Motor neuron (in vitro differentiated cells): ENCODE measurements at places on chromosomes 4 and X. TPM values are rescaled to one million over a fixed set of nuclear protein-coding genes. Genes with fewer than 3 reads are reported as not detected.
A peak's percentile ranks its signal among the peaks of the same experiment; 100 is the strongest.

- ATAC-seq: no peak
Measured at GRCh38 chr4:7638489-7638888, 203.8 kb upstream of the PSAPL1 start.

GRCh38 chrX:39965051-39965573, 132.6 kb downstream of the BCOR start:
- ATAC-seq: no peak

GRCh38 chrX:68487924-68488323, 10.9 kb upstream of the YIPF6 start:
- ATAC-seq: no peak

Gene CTAG2
- total RNA-seq: not detected in 2 replicates

DNA sequence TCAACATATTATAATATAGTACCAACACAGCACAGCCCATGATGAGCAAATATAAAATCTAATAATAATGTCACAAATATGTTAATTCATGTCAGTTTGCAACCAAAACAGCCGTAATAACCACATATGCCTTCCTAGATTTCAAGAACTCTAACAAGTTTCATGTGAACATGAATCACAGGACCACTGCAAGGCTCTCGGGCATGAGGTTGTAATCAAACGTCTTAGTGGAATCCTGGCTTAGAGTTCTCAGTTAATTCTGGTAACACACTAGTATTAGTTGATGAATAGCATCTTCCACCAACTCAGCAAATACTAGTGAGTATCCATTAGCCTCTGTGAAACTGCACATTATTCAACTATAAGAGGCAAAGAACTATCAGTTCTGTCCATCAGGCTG, 379.3 kb upstream of the TENM3 start:
- ATAC-seq: no peak

Gene TENM3
- 46.0 and 48.8 TPM in 2 replicates for total RNA-seq

- no peak for ATAC-seq
Measured at GRCh38 chrX:39950018-39950688, 147.6 kb downstream of the BCOR start.

Gene SYTL5
- total RNA-seq: 0.23 and 0.29 TPM in 2 replicates

- ATAC-seq: no peak
Measured at GRCh38 chrX:74449322-74449936, 28.1 kb downstream of the SLC16A2 start.

DNA sequence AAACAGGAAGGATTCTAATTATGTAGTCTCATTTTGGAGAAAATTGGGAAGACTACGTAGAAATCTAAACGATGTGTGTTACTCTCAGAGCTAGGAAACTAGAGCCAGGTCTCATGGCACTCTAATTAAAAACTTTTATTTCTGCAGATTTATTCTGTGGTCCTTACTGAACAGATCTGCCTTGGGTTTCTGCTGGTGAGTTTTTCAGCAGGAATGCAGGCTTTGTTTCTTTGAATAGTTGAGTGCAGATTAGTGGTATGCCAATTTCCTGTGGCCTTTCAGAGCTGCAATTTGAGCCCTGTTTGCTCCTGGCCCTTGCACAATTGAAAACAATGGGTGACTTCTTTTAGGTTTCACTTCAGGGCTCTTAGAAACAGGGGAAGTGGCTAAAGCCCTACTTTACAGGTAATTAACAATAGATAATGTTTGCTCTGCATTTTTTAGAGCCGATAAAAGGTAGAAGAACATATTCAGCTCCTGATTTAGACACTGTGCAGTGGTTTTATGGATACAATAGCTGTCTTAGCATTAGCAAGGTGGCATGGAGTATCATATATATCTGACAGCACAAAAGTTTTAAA, 21.8 kb downstream of the SPRY1 start:
- peak; percentile 29 for ATAC-seq

DNA sequence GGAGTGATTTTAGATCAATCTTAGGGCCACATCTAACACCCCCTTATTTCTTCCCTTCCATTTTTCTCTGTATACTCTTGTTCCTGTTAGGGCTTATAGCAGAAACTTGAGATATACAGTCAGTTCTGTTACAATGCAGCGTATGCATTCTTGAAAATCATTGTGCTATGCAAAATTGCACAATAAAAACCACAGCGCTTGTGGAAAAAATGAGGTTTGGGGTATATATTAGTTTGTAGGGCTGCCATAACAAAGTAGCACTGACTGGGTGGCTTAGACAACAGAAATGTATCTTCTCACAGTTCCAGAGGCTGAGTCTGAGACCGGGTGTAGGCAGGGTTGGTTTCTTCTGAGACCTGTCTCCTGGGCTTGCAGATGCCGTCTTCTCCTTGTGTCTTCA, 59.0 kb downstream of the WWC2 start:
- ATAC-seq: no peak

Gene ATP8A1
- 32.0 and 34.8 TPM in 2 replicates for total RNA-seq

Gene MAGIX
- total RNA-seq: 0.92 and 1.8 TPM in 2 replicates

Gene TEX13D
- total RNA-seq: 1.2 and 2.6 TPM in 2 replicates

DNA sequence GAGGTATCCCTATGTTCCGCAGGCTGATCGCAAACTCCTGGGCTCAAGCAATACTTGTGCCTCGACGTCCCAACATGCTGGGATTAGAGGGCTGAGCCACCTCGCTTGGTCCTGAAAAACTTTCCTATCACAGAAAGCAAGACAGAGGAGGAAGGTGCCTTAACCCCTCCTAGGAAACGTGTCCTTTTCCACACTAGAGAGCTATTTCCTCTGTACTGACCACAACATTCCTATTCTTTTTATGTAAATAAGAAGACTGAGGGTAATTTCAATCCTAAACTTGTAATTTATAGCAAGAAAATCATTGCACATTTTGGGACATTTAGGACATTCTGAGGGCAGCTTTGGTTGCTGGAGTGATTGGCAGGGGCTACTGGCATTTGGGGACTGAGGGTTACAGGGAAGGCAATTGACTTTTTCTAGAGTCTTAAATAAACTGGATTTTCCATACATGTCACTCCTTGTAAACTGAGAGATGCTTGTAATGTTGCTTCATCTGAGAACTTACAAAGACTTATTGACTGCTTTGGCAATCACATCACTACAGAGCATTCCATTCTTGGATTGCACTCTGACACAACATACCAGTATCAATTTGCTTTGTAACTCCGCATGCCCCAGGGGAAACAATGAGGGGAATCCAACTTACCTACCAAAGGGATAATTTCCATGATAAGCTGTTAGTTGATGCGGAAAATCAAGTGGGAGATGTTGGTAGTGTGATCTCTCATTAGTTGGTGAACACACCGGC, 15.6 kb downstream of the XAGE3 start:
- ATAC-seq: no peak

DNA sequence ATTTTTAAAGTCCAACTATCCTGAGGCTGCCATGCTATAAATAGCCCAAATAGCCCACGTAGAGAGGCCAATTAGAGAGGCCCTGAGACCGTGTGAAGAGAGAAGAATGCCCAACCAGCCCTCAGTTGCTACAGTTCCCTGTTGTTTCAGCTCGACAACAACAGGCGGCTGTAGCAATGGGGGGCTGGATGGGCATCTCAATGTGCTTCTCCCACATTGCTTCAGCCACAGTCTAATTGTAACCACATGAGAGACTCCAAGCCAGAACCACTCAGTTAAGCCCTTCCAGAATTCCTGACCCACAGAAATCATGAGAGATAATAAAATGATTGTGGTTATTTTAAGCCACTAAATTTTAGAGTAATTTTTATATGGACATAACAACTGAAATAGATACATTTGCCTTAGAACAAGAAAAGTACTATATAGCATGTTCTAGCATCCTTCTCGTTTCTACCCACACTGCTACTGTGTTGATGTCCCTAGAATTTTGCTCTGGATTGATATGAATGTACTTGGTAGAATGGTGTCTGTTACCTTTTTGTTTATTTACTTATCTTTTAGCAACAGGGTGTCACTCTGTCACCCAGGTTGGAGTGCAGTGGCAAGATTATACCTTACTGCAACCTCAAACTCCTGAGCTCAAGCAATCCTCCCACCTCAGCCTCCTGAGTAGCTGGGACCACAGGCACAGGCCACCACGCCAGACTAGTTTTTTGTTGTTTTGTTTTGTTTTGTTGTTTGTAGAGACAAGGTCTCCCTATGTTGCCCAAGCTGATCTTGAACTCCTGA, 436.4 kb downstream of the BCOR start:
- ATAC-seq: no peak

GRCh38 chr4:77564231-77564630, 41.4 kb upstream of the CXCL13 start:
- no peak for ATAC-seq

Gene KIAA1210
- 0.05 TPM in 1 of 2 replicates, not detected in the other for total RNA-seq

GRCh38 chr4:184362396-184362795, 112.0 kb downstream of the IRF2 start:
- ATAC-seq: no peak

DNA sequence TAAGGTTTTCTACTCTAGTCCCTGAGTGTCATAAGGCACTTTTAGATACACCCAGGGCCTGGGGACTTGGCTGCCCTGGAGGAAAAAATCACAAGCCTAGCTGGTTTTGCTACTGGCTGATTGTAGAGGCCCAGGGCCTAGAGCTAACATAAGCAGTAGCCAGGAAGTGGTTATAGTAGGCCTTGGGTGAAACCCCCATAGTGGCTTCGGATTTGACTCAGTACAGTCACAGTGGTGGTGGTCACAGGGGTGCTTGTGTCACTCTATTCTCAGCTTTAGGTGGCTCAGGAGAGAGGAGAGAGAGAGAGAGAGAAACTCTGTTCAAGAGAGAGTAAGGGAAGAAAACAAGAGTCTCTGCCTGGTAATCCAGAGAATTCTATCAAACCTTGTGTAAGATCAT, 194.5 kb upstream of the EDA2R start:
- ATAC-seq: no peak

DNA sequence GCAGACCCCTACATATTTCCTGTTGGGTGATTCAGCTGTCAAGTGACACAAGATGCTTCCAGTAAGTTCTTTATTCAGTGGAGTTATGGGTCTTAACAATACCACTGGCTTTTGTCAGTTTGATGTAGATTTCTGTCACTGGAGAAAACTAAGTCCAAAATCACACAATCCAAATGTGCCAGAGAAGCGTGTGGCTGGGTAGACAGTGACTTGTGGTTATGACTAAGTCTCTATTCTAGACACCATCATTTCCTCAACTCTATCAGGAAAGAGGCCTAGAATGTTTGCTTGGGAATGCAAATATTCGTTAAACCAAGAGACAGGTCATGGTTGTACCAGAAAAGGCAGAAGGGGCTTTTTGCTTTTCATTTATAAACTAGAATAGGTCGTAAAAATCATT, 54.4 kb upstream of the HS3ST1 start:
- no peak for ATAC-seq

Gene DCAF8L2
- total RNA-seq: 0.66 TPM in 1 of 2 replicates, not detected in the other

- no peak for ATAC-seq
Measured at GRCh38 chr4:14787894-14788293, 214.4 kb upstream of the CPEB2 start.

GRCh38 chr4:15327311-15328298, 100.2 kb upstream of the C1QTNF7 start:
- ATAC-seq: no peak

GRCh38 chr4:110108422-110108821, 90.0 kb downstream of the ELOVL6 start:
- peak; percentile 25 for ATAC-seq

DNA sequence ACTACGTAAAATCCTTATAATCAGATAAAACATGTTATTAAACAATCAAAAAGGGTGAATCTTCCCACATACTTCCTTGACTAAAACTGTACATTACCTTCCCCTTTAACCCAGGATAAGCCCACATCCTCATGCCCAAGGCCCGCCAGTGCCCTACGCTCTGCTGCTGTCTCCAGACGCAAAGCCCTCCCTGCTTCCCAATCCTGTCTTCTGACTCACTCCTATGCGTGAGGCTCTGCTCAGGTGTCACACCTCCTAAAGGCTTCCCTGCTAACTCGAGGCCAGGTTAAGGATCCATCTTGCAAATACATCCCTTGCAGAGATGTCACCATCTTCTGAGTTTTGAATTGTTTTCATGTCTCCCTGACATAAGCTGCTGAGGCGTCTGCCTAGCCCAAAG, 61.6 kb downstream of the STX18 start:
- ATAC-seq: no peak

DNA sequence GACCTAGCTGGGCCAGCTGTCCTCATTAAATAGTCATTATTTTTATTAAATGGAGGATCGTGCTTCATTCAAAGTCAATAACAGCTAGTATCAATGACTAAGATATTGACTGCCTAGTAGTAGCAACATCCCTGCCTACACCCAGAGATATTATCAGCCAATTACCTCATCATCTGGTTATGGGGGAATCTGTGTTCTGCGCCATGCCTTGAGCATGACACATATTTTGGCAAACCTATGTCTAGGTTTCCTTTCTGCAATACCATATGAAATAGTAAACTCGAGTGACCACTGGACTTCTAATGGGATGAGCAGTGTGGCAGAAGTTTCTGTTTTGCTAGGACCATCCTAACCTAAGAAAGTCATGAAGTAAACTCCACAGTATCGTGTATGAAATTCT, 50.0 kb upstream of the AADAT start:
- no peak for ATAC-seq

Gene WAS
- total RNA-seq: 0.81 and 1.6 TPM in 2 replicates

DNA sequence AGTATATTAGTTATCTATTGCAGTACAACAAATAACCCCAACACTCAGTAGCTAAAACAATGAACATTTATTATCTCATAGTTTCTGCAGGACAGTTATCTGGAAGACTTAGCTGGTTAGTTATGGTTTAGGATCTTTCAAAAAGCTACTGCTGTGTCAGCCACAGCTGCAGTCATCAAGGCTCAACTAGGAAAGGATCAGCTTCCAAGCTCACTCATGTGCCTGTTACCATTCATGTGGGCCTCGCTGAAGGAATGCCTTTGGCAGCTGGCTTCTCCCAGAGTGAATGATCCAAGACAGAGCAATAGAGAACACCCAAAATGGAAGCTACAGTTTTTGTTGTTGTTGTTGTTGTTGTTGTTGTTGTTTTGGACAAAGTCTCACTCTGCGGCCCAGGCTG, 13.5 kb upstream of the PRSS48 start:
- no peak for ATAC-seq

DNA sequence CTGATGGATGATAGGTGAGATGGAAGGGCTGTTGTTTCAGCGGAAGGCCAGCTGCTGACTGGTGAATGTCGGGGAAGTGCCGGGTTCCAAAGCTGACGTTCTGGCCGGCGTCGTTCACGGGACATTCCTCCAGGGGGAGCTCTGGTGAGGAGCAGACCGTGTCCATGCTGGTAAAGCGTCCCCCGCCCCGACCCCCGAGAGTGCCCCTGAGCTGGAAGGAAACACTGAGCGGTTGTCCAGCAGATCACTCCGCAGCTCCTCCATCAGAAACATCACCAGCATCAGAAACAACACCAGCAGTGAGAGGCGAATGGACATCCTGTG, 18.6 kb upstream of the ADRA2C start:
- ATAC-seq: peak; percentile 66
